ENCODE measurements at places on chromosomes 12 and 14.

DNA sequence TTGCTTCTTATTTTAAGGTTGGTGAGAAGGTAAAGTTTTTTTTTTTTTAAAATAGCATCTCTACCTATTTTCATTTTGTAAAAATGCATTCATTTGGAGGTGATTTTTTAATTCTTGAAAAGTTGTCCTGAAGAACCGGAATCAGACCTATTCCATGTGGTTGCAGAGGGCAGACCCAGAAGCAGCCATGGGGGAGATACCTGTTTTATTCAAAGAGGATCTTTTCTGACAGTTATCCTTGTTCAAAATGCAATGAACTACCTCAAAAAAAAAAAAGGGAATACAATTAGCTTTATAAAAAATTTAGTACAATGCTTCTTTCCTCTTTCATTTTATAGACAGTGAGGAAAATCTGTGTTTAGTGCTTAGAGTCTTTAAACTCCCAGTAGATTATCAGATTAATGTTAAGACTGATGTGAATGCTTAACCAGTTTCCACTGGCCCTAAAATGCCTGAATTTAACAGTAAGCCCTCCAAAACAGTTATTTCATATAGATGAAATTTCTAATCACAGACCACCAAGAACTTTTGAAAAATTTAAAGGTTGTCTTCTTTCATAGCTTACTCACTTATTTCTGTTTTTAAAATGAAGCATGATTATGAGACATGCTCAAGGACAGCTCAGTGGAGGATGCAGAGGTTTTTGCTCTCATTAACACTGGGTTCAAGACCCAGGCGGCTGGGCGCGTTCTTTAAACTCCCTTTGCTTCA, 8.6 kb upstream of the NEMF start:
- no peak for DNase-seq

DNA sequence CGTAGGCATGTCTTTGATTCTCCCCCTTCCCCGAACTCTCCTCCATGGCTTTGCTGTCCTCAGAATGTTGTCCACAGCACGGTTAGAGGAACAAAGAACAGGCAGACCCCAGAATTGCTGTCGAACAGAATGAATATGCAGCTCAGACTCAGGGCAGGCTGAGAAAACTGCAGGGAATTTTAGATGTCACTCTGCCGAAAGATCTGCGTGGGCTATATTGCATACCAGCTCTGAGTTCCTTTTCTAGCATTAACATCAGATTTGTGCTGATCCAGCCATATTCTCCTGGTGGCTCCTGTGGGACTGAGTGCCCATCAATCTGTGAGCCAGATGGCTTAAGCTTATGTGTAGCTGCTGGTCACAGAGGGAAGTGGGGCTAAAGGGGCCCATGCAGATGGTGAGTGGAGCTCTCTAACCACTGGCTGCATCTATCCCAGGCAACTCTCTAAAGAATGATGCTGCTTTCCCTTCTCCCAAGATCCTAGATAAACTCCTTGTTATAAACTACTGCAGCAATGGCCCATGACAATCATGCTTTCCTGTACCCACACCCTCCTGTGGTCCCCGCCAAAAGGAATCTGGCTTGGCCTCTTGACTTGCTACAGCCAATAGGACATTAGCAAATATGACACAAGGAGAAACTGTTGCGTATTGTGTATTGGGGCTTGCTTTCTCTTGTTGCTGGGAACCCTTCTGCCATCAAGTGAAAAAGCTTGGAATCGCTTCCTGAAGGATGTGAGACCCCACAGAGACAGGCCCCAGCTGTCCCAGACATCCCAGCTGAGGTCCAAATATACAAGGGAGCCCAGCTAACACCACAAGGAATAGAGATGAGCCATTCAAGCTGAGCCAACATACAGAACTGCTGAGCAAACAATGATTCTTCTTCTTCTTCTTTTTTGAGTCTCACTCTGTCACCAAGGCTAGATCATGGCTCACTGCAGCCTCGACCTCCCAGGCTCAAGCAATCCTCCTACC, 101.3 kb downstream of the FOXN3 start:
- DNase-seq = no peak

DNA sequence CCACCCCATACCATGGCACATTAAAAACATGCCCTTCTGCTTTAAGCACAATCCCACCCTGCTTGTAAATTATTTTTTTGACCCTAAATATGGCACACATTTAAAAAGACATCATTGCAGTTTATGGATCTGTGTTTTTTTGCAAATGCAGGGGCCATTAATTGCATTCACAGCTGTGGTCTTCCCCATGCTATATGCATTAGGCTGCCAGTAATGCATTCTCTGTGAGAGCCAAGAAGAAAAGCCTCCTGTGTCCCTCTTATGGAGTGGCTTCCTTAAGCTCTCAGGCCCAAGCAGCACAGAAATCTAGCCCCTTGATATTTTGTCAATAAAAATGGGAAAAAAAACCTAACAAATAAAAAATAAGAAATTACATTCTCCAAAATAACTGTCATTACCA, 20.4 kb upstream of the COCH start:
- DNase-seq = no peak

DNA sequence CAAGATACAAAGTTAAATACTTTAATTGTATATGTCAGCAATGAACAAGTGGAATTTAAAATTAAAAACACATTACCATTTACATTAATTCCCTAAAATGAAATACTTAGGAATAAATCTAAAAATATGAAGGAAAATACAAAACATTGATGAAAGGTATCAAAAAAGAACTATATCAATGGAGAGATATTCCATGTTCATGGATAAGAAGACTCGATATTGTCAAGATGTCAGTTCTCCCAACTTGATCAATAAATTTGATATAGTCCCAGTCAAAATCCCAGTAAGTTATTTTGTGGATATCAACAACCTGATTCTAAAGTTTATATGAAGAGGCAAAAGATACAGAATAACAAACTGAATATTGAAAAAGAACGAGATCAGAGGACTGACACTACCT, 33.5 kb downstream of the GPR68 start:
- DNase-seq = no peak

- no peak for DNase-seq
Observed at GRCh38 chr12:105142259-105142658, 34.7 kb downstream of the WASHC4 start.

DNA sequence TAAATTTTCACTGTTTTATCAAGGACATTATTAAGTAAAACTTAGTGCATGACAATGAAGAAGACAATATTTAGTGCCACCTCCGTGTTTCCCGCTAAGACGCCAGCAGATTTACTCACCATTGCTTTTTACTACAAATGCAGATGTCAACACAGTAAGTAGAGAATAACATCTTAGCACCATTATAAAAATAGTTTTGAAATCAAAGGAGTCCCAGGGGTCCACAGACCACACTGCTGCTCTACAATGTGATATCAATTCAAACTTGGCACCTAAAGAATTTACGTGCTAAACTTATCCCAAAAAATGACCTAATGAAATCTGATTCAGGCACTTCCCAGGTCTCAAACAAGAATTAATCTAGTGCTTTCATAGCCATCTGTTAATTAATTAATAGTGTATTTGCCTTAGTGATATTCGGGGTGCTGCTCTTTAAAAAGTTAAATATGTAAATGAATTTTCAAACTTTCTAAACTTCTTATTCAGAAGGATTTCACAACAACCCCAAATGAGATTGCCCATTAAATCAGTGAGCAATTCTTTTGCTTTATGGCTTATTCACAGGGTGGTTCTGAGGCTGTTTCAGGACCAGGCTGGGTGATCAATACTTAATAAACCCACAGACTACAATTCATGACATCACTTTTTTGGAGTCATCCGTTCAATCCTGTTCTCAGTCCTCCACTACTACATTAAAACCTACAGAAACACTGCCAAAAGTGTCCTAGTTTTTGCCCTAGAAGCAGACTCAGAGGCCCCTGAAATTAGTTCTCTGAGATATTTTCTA, 161.3 kb upstream of the LMNTD1 start:
- no peak for DNase-seq

DNA sequence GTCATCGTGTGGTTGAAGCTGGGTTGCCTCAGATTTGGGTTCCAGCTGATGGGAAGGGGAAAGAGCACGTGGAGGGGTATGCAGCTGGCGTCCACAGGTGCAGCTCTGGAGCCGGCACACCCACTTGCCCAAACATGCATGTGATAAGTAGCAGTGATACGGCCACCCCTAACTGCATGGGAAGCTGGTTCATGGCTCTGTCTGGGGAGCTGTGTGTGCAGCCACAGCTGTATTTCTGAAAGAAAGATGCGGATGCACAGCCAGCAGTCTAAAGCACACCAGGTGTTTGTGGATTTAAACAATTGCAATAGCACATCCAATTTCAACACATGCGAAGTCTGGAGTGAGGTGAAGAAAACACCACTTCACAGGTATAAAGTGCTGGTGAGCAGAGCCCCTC, 181.4 kb downstream of the EFCAB11 start:
- no peak for DNase-seq

- no peak for DNase-seq
Observed at GRCh38 chr12:15558915-15559528, 230.2 kb downstream of the EPS8 start.

- peak; percentile 75 for DNase-seq
Observed at GRCh38 chr12:132445884-132446632, 43.9 kb upstream of the FBRSL1 start.

DNA sequence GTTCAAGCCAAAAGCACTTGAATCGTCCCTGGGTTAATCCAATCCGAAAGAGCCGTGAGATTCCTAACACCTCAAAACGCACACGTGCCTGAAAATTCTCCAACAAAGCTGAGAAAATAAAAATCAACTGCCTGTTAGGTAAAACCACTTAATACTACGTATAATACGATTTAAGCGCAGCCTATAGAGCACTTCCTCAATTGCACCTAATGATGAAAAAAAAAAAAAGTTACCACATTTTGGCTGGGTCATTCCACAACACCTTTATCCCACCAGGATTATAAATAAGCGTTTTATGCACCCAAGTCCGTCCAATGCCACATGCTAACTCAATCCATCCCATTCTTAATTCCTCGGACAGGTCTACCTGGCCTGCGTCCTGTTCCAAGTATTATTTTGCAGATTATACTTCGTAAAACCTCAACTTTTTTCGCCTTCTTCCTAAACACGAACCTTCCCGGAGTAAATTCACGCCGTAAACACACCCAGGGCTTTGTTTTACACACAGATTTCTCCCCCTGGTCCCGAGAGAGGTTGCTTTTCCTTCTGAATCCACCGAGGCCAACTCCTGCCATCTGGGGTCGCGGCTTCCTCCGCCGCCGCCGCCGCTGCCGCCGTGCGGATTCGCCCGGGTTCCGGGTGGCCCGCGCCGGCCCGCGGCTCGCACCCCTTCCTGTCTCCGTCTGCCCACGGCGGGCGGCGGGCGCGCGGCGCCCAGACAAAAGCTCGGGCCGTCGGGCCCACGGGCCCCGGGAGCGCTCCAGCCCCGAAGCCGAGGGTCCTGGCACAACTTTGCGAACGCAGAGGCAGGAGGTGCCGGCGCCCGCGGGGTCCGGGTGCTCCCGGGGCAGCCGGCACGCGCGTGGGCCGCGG, 66.2 kb downstream of the RNF34 start:
- DNase-seq = peak; percentile 21

DNA sequence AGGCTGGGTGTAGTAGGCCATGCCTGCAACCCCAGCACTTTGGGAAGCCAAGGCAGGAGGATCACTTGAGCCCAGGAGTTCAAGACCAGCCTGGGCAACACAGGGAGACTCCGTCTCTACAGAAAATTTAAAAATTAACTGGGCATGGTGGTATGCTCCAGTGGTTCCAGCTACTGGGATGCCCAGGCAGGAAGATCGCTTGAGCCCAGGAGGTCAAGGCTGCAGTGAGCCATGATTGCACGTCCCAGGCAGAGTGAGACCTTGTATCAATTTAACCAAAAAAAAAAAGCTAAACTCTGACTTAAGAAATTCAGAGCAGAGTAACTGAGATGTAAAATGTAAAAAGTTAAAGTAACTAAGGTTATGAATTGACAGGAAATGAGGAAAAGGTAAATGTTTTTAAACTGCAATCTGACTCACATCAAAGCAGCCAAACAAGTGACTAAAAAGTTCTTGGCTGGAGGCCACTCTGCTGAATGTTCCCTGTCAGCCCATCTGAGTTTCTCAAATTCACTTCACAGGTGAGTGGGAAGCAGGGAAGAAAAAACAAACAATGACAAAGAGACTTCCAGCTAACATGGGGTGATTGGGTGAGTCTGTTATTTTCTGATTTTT, 21.3 kb downstream of the PRKD1 start:
- DNase-seq = no peak

DNA sequence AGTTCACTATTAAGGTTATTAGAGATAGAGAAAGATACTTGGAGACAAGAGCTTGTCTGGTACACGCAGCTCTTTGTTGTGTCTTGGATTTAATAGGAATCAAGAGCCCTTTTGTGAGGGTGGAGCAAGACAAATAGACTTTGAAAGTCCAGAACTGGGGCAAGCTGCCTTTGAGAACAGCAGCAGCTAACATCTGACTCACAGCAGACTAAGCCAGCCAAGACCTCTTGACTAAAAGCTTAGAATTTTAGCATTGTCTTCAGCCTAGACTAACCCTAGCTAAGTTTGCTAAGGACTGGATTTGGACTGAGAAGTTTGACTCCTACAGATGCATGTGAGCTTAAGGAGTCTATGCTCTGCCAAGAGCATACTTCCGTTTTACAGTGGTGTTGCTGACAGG, 201.9 kb upstream of the RBM19 start:
- DNase-seq = no peak

DNA sequence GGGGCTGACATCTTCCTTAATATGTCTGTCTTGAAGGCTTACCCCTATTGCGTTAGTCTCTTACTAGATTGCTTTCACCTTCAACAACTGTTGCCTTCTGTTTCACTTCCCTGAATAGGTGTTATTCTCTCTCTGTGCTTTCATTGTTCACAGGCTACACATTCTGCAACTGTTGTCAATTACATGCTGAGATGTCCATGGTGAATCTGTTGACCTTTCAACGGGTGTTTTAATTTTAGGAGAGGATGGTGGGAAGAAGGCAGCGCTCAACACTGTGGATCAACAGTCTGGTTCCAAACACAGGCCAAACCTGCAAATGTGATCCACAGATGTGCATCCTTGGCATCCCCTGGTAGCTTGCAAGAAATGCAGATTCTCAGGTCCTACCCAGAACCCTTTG, 101.9 kb downstream of the DACT1 start:
- no peak for DNase-seq

DNA sequence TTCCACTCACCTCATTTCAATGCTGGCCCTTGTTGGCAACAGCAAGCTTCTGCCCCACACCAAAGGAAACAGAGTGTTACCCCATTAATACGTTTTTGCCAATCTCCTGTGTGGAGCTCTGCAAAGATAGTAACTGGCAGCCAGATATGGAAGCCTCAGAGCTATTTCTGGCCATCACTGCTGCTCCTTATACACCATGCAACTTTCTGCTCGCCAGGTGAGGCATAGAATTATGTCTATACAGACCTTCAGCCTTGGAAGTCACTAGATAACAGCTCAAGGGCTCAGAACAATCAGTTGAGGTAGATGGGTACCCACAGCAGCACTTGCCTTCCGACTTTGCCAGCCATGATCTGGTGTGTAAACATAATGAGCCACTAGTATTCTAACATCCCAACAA, 214.8 kb upstream of the ALG10B start:
- DNase-seq = no peak

DNA sequence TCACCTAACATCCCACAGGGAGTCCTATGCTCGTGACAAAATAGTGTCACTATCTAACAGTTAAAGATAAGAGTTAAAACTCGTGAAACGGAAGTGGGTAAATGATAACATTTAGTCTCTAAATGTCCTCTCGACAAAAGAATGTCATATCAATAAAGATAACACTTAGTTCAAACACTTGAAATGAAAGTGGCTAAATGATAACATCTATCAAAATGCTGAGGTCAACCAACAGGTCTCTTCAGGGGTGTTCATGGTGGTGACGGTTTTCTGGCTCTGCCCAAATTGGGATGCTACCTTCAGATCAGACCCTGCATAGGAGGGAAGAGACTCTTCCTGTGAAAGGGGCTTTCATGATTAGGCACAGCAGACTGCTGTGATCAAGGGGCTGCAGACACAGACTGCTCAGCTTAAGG, 22.1 kb downstream of the IL26 start:
- no peak for DNase-seq
